Daoy (cell line): ENCODE measurements at places on chromosomes 16 and 17. TPM values are rescaled to one million over a fixed set of nuclear protein-coding genes. Genes with fewer than 3 reads are reported as not detected.

- DNase-seq = no peak
These were observed 21.6 kb downstream of the PRKCB start for GRCh38 chr16:23857256-23857880.

DNA sequence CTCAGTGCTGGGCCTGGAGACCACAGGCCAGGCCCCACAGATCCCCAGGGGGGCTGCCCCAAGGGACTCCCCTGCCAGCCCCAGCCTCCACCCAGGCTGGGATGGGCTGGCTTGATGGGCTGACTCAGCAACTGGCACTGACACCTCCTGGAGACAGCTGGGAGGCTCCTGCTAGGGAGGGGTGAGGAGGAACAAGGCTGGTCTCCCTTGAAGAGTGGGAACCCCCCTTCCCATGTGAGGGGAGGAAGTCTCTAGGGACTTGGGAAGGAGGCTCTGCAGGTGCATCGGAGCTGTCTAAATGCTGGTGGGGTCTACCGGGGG, 10.4 kb downstream of the NHERF1 start:
- peak; percentile 78 for DNase-seq

DNA sequence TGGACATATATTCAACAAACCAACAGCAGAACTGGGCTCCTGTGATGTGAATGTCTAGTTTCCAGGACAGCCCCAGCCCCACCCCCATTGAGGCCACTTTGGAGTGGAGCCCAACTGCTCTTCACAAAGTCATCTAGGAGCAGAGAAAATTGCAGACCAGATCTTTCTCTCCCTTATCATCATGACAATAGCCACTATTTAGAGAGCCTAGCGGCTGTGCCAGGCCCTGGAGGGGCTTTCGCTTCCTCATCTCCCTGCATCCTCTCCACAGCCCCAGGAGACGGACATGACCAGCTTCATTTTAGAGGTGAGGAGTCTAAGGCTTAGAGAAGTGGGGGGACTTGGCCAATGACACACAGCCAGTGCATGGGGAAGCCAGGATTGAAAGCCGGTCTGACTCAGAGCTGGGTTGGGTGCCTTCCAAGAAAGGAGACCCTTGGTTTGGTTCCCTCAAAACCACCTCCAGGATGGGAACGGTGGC, 1.4 kb downstream of the PRSS8 start:
- DNase-seq = peak; percentile 19

DNA sequence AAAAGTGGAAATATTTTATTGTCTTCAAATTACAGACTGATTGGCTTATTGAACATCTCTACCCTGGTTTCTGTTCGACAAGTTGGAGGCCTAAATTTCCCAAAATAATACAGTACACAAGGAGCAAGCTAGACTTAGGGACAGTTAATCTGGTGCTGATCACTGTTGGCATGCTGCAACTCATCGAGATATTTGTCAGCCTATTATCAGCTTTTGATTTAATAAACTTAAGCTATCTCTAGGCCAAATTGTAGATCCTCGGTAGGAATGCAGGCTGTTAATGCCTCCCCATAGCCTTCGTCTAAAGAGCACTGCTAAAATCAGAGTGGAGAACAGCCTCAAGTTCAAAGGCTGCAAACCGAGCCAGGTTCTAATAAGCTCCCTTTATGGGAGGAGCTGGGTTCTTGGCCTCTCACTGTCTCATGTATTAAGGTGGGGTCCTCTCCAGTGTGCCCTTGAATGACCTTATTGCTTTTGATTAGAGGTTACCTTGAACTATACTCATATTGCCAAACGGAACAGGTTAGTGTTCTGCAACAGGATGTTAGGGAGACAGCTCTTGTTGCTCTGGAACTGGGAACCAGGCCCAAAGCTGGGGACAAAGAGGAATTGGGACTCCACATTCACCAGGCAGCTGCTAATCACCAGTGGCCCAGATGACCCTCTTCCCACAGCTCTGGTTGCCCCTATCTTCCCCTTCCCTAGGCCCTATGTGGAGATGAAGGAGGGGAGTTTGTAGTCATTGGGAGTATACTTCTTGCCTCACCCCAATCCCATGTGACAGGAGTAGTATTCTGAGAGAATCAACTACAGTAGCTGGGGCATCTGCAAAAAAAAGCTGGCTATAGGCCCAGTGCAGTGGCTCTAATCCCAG, 69.5 kb upstream of the NOL11 start:
- no peak for DNase-seq

The NACA2 gene
- not detected in 2 replicates for total RNA-seq

GRCh38 chr16:67477960-67478554, 2.9 kb downstream of the ATP6V0D1 start:
- no peak for DNase-seq

- DNase-seq = no peak
These were observed 18.4 kb upstream of the ZNF594 start for GRCh38 chr17:5210091-5210490.

- DNase-seq = no peak
These were observed 51.9 kb downstream of the COG7 start for GRCh38 chr16:23401139-23401538.

The TBC1D3C gene
- 0.69 and 1.1 TPM in 2 replicates for total RNA-seq

DNA sequence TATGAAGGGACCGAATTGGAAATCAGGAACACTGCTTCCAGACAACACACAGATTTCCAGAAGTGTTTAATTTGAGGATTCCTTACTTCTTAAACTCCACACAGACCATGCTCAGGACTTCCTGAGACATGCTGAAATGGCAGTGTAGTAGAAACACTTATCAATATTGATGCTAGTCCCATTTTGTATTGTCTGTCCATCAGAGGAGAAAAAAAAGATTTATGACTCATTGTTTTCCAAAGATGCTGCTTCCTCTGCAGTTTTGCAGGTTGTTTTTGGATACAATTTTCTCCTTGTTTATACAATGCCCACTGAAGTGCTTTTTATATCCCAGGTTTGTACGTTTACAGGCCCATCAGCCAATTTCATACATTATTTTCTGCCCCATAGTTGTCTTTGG, 68.3 kb upstream of the TANC2 start:
- no peak for DNase-seq

The CX3CL1 gene
- total RNA-seq = 1.3 and 2.6 TPM in 2 replicates

The TP53TG3C gene
- total RNA-seq = 0.69 and 3.5 TPM in 2 replicates

DNA sequence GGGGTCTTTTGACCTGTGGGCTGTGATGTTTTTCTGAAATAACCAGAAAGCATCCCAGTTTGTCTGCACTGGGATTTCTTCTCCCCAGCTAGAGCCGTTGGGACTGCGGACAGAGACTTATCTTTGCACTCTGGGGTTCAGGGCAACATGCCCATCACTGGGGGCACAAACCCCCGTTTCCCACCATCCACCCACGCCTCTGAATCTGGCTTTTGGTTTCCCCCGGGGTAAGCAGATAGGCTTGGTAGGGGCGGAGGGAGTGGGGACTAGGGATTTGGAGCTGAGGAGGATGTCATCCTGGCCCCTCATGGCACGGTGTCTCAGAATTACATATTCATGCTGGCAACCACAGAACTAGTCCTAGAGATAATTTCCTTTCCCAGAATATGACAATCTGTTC, 68.6 kb downstream of the CCDC182 start:
- DNase-seq = no peak

- no peak for DNase-seq
These were observed 26.7 kb downstream of the CDH11 start for GRCh38 chr16:65095090-65095728.

The TP53TG3B gene
- total RNA-seq = 3.4 TPM in 1 of 2 replicates, not detected in the other

DNA sequence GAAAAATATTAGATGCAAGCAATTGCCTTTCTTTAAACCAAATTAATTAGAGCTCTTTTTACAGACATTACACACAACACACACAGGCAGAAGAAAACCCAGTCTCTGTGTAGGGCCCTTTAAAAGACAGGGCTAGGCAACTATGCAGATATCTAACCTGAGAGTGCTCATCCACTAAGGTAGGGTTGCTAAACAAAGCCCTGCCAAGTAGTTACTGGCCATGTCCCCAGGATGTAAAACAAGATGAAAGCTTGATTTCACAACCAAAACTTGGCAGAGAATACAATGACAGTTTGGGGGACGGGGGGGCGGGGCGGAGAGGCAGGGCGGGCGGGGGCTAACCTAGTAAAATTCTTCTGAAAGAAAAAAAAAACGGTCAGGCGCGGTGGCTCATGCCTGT, 669.0 kb upstream of the CA10 start:
- no peak for DNase-seq

DNA sequence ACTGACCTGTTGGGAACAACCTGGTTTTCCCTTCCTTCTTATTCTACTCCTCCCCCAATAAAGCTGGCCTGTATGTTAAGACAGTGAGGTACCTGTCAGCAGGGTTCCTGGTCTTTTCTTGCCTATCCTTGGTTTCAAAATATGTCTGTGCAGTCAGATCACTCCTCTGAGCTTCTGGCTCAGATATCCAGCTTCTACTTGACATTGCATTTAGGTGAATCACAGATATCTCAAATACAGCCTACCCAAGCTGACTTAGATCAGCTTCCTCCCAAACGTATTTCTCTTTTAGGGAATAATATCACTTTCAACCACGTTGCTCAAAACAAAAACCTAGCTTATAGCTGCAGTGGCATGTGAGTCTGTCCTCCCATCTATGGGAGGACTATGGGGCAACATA, 48.7 kb downstream of the TEX14 start:
- peak; percentile 38 for DNase-seq

The PNMT gene
- 0.18 TPM in 1 of 2 replicates, not detected in the other for total RNA-seq

- DNase-seq = no peak
These were observed 36.6 kb downstream of the TNRC6A start for GRCh38 chr16:24766057-24766456.

GRCh38 chr17:39001703-39002637, 34.8 kb upstream of the FBXO47 start:
- peak; percentile 81 for DNase-seq

- DNase-seq = no peak
These were observed 138.1 kb downstream of the TRIM37 start for GRCh38 chr17:58968426-58969061.

- no peak for DNase-seq
These were observed 21.9 kb downstream of the PRKAR1A start for GRCh38 chr17:68533887-68534694.

The CNTNAP4 gene
- 2.6 and 4.1 TPM in 2 replicates for total RNA-seq

The CNTD1 gene
- 0.06 TPM in 1 of 2 replicates, not detected in the other for total RNA-seq

- no peak for DNase-seq
These were observed 767 bp downstream of the INO80E start for GRCh38 chr16:29996766-29997250.

DNA sequence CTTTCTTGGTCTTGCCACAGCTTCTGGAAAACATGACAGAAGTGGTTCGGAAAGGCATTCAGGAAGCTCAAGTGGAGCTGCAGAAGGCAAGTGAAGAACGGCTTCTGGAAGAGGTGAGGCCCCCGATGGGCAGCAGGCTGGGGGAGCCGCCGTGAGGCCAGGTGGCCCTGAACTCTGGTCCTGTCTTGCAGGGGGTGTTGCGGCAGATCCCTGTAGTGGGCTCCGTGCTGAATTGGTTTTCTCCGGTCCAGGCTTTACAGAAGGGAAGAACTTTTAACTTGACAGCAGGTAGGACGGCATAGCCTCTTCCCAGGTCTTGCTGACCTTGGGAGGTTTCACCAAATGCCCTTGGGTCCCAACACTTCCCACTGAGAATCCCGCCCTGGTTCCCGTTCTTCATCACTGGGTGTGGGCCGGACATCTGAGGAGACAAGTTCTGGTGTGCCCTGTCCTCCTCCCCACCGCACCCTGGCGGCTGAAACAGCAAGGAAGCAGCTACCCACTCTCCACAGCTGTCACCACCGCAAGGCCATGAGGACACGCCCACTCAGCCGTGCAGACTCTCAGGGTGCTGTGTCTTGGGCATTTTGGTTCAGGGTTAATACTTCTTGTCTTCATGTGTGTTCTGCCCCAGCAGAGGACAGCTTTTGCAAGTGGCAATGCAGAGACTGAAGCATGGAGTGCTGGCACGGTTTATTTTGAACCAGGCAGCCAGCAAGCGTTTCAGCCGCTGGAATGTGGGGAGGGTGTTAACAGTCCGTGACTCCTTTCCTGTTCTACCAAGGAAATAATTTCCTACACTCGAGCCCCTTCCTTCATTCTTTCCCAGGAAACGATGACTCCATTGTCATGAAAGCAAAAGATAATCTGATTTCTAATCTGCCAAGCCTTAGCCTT, 21.4 kb downstream of the NTAN1 start:
- no peak for DNase-seq

GRCh38 chr16:79850348-79850747, 249.8 kb upstream of the MAF start:
- no peak for DNase-seq

GRCh38 chr17:79633993-79634813, 23.4 kb upstream of the RBFOX3 start:
- DNase-seq = no peak

- no peak for DNase-seq
These were observed 58.4 kb downstream of the EPN2 start for GRCh38 chr17:19295473-19296135.

The IGF2BP1 gene
- total RNA-seq = 15.2 and 16.7 TPM in 2 replicates

The COX10 gene
- total RNA-seq = 13.9 and 26.9 TPM in 2 replicates

DNA sequence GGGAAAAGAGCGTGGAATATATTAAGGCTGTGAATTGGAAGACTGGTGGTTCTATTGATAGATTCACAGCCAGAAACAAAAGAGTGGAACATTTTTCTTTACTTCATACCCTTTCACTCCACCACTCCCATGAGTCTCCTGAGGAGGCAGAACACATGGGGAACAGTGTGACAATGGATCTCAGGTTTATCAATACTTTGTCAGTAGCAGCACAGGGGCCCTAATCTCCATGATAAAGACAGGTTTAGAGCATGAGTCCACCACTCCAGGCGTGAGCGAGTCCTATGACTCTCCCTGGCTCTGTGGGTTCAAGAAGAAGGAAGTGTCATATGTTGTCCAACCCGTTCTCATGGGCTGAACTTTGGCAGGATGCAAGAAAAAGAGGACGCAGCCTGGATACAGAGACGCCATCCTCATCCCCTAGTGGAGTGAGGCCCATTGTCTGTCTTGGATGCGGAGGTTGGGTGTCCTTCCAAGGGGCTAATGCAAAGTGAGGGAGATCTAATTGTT, 361.2 kb downstream of the TMEM114 start:
- DNase-seq = no peak

DNA sequence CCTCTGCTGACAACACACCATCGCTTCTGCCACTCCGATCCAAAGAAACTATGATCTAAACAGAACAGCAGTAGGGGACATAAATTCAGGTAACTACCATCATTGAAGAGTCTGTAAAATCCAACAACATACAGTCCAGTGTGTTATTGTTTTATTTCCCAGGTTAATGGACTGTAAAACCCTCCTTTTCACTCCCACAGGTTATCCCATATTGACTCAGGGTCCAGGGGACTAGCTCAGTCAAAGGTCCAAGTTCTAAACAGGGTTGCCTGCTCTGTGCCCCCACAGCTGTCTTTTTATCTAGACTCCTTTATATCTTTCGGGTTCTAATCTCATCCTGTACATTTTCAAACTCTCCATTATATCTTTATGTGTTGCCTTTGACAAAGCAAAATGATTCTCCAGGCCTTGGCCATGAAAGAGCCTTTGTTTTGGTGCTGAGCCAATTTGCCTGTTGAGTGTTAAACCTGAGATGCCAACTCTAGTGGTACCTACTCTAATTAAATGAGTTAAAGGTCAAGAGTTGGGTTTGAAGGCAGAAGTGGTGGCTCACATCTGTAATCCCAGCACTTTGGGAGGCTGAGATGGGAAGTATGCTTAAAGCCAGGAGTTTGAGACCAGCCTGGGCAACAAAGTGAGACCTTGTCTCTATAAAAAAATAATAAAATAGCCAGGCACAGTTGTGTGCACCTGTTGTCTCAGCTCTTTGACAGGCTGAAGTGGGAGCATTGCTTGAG, 80.5 kb downstream of the SNX11 start:
- no peak for DNase-seq

The ANKFN1 gene
- total RNA-seq = not detected in 2 replicates
